GM19239 (cell line): ENCODE measurements at places on chromosomes 1 and 21.
A peak's percentile ranks its signal among the peaks of the same experiment; 100 is the strongest.

- DNase-seq, result no peak
Measured at GRCh38 chr1:198007687-198008607, 90.8 kb downstream of the LHX9 start.

DNA sequence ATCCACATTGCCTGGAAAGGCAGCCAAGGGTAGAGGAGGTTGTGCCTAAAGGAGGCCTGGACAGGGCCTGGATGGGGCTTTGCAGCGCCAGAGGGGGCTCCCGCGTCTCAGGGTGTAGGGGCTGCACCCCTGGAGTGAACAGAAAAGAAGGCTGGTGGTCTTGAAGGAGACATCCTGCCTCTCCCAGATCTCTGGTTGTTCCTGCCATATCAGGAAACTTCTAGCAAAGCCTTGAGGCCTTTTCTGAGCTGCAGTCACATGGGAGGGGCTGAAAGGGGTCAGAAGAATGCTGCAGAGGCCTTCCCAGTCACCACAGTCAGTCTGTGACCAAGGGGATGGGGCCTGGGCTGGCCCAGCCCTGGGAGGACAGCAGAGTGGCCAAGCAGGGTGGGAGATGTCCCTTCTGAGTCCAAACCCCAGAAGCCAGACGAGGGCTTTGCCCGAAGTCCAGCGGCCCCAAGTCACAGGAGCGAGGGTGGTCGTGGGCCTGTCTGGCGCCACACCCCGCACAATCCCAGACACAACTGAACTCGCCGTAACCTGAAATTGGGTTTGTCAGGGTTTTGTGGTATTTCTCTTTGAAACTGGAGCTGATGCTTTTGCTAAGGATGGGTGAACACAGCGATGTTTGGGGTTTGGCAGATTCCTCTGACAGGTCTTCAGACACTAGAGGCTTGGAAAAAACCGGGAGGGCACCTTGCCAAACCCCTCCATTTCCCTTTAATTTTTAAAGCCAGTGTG is 29.6 kb downstream of the SIM2 start:
- DNase-seq, result no peak

- DNase-seq, result peak; percentile 75
Measured at GRCh38 chr1:202160377-202160940, at the start of gene PTPN7. Gene PTPN7, minus strand, starts transcription at chr1:202160602. Its CDS starts 1,200 bp downstream, at chr1:202159402.

DNA sequence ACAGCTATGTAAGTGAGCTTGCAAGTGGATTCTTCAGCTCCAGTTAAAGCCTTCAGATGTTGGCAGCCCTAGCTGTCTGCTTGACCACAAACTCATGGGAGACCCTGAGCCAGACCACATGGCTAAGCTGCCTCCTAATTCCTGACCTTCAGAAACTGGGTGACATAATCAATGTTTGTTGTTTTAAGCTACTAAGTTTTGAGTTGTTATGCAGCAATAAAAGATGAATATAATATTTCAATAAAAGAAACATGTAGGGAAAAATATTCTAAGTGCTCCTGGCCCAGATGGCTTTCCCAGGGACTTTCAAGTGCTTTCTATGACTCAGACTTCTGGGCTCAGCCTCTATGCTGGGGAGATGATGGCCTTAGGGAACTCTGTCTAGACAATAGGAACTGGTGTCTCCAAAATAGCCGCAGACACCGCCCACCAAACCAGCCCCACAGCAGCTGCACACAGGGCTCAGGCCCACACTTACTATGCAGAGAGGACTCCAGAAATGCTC is 20.3 kb upstream of the AZIN2 start:
- no peak for DNase-seq

DNA sequence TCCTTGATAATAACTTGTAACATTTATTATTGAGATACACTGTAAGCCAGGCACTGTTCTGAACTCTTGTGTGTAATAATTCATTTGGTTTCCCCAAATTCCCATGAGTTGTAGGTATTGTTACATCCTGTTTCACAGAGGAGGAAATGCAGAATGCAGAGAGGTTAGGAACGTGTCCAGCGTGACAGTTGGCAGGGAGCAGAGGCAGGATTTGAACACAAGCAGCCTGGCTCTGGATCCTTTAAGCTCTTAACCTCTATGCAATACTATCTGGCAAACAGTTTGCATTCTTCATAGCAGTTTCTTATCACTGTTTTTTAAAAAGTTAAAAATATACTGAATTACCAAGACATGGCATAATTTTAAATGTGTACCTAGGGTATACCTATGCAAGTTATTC is 30.5 kb downstream of the EEIG2 start:
- no peak for DNase-seq

DNA sequence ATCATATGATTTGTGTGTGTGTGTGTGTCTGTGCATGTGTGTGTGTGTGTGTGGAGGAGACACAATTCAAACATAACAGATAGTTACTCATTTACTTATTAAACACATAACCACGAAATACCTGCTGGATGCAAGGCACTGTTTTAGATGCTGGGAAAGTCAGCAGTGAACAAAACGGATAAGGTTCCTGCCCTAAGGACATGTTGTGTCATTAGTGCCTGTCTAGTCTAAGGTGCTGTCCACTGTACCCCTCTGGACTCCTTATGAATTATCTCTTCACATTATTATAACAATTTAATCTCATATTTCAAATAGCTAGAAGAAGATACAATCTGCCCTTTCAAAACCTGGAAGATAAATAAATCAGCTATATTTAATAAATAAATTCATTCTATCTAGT is 162.4 kb downstream of the PLPPR5 start:
- DNase-seq, result no peak

DNA sequence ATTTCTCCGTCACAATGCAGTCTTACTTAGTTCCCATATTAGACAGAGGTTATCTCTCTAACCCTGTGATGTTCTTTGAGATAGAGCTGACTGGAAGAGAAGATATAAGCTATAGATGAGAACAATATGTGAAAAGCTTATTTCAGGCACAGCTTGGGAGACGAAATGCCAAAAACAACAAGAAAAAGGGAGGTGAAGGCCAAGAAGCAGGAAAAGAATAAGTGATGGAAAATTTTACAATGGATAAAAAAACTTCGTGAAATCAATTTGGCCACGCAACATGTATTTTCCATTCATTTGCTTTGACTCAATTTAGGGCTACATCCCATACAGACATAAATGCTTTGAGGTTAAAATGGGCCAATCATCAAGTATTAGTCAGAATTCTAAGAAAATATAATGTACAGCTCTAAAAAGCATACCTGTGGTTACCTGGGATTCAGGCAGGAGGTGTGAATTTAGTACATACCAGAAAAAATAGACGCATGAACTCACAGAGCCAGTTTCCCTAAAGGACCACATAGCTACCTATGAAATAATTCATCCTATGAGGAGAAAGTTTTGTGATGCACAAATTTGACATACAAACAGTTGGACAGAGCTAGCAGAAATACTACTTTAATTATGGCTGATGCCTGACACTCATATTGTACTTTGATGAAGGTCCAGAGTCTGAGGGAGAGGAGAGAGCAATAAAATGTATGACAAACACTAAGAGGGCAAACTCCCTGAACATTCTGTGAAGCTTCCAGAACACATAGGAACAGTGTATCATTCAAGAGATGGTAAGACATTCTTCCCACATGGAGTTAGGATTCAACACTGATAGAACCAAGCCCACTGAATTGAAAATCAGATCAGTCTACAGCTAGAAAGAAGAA is 12.1 kb downstream of the RGS1 start:
- DNase-seq, result no peak

DNA sequence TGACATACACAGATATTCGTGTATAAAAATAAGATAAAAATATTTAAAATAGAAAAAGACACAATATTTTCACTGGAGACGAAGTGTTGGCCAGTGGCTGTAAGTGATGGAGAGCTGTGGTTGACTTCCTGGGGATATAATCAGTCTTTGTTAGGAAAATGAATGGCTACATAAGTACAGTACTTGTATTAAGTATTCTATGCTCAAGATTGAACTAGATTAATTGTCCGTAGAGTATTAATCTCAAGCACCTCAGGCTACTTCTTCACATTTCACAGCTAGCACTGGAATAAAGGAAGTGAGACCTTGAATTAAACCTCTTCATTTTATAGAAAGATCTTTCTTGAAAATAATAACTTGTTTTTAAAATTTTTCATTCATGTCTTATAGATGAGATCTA is 39.0 kb upstream of the RGS5 start:
- no peak for DNase-seq

DNA sequence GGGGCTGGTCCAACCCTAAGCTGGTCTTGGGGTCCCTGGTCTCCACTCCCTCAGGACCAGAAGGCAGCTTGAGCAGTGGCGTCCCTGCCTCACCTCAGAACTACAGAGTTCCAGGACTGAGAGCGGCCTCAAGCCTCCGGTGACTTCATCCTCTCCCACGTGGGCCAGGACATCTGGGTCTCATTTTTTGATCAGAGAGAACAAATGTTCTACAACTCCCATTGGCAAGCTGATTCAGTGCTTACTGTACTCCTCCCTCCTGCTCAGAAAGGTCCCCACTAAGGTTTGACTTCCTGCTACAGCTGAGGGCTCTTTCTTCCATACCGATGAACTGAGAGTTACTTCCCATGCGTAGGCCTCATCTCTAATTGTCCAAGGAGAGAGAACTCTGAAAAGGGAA is 78.5 kb downstream of the PLXNA2 start:
- DNase-seq, result no peak

GRCh38 chr21:28537371-28538079 is 455.2 kb downstream of the LTN1 start:
- DNase-seq, result no peak
